Urinary bladder (tissue), 4 donors: ENCODE measurements at places on chromosomes 7 and 10.

- no peak for DNase-seq
Measured at GRCh38 chr10:129743738-129744133, 220.3 kb downstream of the EBF3 start.

DNA sequence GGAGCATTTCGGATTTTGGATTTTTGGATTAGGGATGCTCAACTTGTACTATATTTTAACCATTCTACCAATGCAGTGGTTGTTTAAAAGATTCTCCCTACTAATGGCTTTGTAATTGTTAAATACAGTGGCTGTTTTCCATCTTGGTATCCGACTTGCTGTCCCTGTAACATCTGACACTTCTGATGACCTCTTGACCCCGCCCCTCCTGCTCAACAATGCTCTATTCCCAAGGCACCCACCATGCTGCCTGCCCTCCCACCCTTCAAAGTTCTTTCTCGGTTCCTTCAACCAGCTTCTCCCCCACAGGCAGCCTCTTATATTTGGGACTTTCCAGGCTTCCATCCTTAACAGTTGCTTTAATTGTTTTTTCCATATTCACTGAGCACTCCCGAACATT is 2.0 kb downstream of the PRTFDC1 start:
- DNase-seq: no peak

GRCh38 chr7:141042222-141043193 is 27.8 kb upstream of the MRPS33 start:
- no peak for DNase-seq

GRCh38 chr7:157614457-157615020 is 277.7 kb downstream of the DNAJB6 start:
- DNase-seq: no peak

DNA sequence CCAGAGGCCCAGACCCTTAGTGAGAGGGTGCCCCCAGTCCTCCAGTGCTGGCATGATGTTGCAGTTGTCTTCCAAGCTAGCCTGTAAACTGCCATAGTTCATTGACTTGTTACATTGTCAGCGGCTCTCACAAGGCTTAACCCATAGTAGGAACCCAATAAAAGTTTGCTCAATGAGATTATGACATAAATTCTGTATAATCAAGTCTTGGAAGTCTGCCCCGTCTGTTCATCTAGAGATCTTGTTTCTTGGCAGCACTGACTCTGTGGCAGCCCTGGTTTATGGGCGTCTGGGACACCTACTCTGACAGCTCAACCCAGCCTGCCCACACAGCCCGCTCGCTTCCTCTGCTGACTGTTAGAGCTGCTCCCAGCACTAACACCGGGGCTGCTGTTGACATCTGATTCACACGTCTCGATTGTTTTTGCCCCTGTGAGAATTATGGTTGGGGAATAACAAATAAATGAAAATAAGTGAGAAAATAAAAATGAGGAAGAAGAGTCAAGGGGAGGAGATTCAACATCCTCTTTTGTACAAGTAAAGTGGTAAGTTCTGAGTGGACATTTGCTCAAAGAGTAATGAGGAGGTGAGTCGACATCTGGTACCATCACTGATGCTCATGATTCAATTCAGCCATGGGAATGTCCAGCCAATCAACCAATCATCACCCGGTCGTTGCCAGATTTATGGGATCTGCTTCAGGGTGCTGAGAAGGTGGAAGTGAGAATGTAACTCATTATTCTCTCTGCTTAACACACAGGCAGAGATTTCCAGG is 160.8 kb downstream of the SPAG6 start:
- peak; percentile 25 for DNase-seq

- DNase-seq: no peak
Measured at GRCh38 chr7:111718886-111719285, 156.6 kb upstream of the IMMP2L start.

DNA sequence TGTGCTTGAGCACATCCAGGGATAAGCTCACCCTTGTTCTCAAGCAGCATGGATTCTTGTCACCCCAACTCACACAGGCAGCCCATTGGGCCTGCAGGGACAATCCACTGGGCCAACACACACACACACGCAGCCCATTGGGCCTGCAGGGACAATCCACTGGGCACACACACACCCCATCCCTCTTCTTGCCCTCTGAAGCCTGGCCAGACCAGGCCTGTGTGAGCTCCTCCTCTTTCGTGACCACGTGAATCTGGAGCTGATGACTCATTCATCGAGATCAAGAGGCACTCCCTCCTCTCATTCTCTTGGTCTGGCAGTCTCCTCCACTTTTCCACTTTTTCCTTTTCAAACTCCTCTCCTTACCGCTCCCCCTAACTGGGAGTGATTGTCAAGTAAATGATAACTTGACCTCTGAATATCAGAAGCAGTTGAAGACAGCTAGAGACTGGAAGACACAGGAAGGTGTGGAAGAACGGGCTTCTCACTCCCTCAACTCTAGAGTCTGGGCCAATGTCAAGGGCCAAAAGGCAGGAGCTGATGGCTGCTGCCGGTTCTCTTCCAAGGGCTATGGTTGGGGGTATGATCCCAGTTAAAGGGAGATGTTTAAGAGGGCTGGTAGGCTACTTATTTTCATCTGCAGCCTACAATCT is 89.7 kb downstream of the HIPK2 start:
- no peak for DNase-seq

DNA sequence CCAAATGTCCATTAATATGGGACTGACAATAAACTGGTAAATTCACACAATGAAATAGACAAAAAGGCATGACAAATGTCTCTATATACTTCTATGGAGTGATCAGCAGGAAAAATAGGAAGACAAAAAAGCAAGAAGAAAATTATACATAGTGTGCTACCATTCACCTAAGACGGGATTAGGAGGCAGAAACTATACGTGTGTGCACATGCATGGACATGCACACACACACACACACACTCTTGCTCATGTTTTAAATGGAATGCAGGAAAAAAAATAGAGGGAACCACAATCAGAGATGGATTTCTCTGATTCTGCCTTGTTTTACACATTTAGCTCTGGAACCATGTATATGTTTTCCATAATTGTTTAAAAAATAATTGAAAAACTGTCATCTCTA is 119.0 kb downstream of the ZFAND4 start:
- no peak for DNase-seq

DNA sequence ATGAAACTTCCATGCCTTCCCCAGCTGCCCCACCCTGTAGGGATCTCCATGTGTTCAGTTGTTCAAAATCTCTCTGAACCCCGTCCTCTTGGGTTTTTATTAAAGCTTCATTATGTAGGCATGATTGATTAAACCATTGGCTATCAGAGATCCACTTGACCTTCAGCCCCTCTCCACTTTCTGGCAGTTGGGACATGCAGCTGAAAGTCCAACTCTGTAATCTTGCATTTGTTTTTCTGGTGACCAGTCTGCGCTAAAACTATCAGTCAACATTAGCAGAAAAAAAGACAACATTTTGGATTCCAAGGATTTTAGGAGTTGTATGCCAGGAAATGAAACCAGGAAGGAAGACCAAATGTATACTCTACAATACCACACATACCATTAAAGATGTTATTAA is 1115.1 kb downstream of the XPNPEP1 start:
- no peak for DNase-seq

GRCh38 chr10:73228247-73228646 is 18.8 kb downstream of the DNAJC9 start:
- no peak for DNase-seq

- DNase-seq: no peak
Measured at GRCh38 chr7:13822678-13823077, 166.8 kb downstream of the ETV1 start.

DNA sequence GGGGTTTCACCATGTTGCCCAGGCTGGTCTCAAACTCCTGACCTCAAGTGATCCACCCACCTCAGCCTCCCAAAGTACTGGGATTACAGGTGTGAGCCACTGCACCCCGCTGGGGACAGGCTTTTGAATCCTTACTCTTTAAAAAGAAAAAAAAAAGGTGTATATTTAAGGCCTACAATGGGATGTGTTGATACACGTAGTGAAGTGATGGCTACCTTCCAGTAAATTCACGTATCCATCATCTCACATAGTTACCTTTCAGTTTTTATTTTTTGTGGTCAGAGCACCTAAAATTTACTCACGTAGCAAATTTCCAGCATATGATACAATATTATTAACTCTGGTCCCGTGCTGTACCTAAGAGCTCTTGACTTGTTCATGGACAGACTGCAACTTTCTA is 119.5 kb upstream of the INSYN2A start:
- no peak for DNase-seq

DNA sequence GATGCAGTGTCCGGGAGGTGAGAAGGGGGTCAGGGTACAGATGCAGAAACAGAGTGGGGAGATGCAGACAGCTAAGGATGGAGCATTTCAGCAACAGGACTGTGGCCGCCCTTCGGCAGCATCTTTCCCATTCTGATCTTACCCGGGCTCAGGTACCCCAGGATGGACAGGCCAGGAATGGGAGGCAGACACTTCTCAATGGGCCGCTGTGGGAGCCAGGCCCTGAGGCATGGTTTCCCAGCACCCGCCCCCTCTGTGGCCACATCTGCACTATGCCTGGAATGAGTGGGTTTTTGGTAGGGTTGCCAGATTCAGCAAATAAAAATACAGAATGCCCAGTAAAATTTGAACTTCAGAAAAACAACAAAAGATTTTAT is 105.2 kb upstream of the CTBP2 start:
- DNase-seq: no peak
